ENCODE measurements at places on chromosomes 13 and 19.

- no peak for DNase-seq
These were observed 114.4 kb downstream of the ZAR1L start for GRCh38 chr13:32200741-32201140.

DNA sequence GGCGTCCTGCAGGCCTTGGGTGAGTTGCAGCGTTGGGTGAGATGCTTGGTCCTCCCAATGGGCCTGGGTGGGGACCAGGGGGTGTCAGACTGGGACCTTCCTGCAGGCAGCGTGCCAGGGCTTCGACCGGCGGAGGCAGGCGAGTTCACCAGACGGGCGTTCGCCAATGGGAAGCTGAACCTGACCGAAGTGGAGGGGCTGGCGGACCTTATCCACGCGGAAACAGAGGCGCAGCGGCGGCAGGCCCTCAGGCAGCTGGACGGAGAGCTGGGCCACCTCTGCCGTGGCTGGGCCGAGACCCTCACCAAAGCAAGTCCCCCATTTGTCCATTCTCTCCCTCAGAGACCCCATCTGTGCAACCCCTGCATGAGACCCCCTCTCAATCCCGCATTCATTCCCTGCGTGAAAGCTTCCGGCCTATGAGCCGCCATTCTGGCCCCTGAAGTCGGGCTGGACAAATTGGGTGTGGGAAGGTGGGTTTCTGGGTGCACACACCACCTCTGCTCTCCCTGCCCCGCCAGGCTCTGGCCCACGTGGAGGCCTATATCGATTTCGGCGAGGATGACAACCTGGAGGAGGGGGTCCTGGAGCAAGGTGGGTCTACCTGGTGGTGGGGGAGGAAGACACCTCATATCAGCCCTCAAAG is 1.2 kb downstream of the GTPBP3 start:
- DNase-seq: no peak

GRCh38 chr13:70817576-70817975 is 709.3 kb upstream of the KLHL1 start:
- DNase-seq: no peak

GRCh38 chr13:99269627-99270241 is 11.6 kb upstream of the GPR18 start:
- no peak for DNase-seq

DNA sequence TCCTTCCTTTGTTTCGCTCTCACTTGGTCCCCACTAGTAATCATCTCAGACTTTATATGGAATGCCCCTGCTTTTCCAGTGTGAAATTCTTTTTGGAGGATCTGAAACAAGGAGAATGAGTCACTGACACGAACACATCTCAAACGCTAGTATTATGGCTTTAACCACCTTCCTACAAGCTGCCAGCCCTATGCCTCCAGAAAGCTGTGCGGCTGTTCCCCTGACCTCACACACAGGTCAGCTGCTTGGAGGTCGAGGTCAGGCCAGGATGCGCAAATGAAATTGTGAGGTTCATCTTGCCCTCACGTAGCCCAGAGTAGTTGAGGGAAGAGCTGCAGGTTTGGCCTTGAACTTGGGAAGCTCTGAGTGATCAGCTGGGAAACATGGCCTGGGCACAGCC is 449.8 kb downstream of the FGF9 start:
- no peak for DNase-seq

GRCh38 chr19:5974721-5975387 is 3.1 kb downstream of the RANBP3 start:
- DNase-seq: peak; percentile 65

- DNase-seq: no peak
These were observed 179.9 kb downstream of the IRS2 start for GRCh38 chr13:109606520-109606919.

GRCh38 chr13:24716011-24716410 is 35.8 kb downstream of the ATP12A start:
- DNase-seq: no peak

GRCh38 chr19:7953576-7953975 is 10.1 kb upstream of the TIMM44 start:
- DNase-seq: no peak

GRCh38 chr13:35630551-35631275 is 154.2 kb upstream of the MAB21L1 start:
- no peak for DNase-seq

- DNase-seq: no peak
These were observed 886.7 kb upstream of the PCDH20 start for GRCh38 chr13:62302341-62302740.

- no peak for DNase-seq
These were observed 1713.2 kb upstream of the SLC10A2 start for GRCh38 chr13:104779311-104779993.

- no peak for DNase-seq
These were observed 63.4 kb downstream of the EFNB2 start for GRCh38 chr13:106471957-106472543.

DNA sequence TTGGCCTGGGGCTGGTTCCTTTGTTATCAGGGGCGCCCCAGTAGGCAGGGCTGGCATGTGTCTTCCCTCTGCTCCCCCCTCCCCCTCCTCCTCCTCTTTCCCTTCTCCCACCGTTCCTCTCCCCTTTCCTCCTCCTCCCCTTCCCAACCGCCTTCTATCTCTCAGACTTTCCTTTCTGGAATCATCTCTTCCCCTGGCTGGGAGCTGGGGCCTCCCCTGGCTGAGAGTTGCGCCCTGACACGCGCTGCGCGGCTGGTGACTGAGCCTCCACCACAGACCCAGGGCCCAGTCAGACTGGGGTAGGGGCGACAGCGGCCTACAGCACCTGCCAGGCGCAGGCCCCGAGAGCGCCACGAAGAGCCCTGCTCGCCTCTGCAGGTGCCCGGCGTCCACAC is 2.8 kb downstream of the PNMA8B start:
- peak; percentile 34 for DNase-seq

DNA sequence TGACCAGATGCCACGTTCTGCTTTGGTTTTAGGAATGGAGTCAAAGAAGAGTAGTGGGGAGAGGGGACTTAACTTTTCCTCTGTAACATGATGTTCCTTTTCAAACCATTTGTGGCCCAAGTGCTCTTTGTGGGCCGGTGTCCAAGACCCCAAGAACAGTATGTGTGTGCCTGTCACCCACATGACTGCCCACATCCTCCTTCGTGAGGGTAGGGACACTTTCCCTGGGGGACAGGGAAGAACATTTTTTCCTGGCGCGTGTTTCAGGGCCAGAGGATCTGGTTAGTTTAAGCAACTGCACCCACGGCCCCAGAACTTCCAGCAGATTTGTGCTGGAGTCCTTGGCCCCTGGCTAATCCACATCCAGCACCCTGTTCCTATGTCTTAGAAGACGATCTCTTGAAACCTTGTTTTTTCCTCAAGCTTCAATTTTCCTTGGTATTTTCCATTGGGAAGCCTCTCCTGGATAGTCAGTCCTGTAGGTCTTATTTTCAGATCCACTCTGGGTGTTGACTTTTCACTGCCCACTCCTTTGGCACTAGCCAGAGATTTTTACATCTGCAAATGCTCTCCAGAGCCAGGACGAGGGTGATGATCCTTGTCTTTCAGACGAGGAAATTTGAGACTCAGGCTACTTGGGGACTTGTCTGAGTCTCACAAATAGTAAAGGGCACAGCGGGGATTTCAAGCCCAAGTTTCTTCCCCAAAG is 10.8 kb upstream of the CCDC97 start:
- no peak for DNase-seq

DNA sequence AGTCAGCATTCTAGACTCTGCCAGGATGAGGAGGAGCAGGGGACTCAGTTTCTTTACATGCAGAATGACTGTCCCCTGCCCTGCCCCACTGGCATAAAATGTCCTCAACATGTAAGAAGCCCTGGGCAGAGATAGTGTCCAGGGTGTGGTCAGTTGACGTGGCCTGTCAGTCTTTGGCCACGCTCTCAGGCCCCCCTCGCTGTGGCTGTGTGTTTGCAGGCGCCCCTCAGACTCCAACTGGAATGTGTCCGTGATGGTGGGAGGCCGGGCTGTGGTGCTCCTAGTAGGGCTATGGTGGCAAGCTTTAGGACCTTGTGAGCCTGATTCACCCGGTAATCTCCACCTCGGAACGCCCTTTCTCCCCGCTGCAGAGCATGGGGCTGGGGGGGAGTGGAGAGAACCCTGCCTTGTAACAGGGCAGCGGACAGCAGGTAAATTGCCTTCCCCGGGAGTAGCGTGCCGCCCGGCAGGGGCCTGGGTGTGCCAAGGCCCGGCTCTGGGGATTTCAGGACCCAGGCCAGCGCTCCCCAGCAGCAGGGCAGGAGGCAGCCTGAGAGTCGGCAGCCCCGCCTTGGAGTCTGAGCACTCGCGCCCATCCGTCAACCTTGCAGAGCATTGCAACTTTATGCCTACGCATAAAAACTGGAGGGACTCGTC is 62.3 kb downstream of the CHST8 start:
- DNase-seq: peak; percentile 13

DNA sequence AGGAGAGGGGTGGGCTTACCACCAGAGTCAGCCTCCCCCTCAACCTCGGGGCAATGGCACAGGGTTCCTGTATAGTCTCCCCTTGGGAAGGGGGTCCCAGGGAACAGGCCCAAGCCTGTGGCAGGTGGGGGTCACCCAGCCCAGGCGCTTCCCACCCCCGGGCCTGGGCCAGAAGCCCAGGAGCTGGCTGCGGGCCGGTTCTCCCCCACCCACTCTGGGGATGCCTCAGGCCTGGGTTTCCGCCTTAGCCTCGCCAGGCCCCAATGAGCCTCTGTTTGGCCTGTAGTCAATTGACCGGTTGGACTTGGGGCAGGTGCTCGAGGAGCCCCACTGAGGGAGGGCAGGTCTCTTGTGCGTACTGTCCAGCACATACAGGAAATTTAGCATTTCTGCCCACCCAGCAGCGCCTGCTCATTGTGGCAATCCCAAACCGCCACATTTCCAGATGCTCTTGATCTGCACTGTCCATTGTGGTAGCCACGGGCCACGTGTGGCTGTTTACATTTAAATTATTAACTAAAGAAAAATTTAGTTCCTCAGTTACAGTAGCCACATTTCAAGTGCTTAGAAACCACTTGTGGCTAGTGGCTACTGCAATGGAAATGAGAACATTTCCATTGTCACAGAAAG is 9.9 kb downstream of the LYL1 start:
- no peak for DNase-seq

- DNase-seq: no peak
These were observed 5.5 kb upstream of the CTXN1 start for GRCh38 chr19:7931221-7932061.

DNA sequence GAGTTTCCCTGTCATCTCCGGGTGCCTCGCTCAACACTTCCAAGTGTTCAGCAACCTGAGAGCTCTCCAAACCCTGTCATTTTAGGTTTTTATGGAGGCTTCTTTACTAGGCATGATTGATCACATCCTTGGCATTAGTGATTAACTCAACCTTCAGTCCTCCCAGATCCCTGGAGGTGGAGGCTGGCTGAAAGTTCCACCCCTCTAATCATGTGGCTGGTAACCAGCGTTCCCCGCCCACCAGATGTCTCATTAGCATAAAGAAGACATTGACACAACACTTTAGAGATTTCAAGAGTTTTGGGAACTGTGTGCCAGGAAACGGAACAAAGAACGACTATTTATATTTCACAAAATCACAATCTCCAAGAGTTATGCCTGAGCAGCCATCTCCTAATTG is 71.1 kb upstream of the RGCC start:
- DNase-seq: no peak

DNA sequence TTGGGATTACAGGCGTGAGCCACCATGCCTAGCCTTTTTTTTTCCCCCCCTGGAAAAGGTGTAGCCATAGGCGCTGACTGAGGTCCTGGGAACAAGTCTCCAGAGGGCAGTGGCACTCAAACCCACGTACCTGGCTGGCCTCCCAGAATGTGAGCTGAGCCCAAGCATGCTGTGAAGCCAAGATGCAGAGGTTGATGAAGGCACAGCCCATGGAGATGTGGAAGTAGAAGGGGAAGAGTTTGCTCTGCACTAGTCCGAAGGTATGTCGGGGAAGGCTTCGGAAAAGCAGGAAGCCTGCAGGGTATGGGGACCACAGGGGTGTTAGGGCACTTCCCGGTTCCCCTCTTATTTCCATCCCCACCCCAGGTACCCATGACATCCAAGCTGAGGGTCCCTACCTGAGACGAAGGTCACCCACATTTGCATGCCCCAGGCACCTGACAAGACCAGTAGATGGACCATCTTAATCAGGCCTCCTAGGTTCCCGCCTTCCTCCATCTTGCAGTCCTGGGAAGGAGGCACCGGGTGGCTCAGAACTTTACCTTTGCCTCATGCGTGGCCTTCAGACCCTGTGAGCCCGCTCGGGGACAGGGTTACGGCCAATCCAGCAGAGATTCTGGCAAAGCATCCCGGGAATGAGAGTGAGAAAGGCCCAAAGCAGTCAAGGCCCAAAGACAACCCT is 805 bp downstream of the TMEM205 start:
- DNase-seq: no peak

GRCh38 chr19:6579450-6580178 is 11.3 kb downstream of the CD70 start:
- DNase-seq: no peak

GRCh38 chr13:73065036-73065435 is 6.2 kb downstream of the KLF5 start:
- no peak for DNase-seq

DNA sequence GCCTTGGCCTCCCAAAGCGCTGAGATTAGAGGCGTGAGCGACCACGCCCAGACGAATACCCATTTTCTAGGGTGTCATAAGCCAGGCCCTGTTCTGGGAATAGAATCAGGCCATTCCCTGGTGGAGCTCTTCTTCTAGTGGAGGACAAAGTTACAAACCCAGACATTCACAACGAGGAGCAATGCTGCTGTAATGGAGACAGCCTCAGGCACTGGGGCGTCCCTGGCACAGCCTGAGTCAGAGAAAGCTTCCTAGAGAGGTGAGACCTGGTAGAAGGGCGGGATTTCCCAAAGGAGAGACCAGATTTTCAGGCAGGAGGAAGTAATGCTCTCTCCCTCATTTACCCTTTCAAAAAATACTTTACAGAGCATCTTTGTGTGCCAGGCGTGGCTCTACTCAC is 12.7 kb downstream of the PRKCG start:
- DNase-seq: no peak

GRCh38 chr13:80857321-80857720 is 516.4 kb upstream of the SPRY2 start:
- no peak for DNase-seq

- peak; percentile 41 for DNase-seq
These were observed 5.6 kb downstream of the C5AR1 start for GRCh38 chr19:47315125-47315821.

Data from stimulated activated CD4-positive, alpha-beta T cell treated with anti-CD3 and anti-CD28 coated beads, Interleukin-15, amount 100 ng/mL, for 24 hours (primary cell).